ENCODE measurements at places on chromosomes 12 and 14.

DNA sequence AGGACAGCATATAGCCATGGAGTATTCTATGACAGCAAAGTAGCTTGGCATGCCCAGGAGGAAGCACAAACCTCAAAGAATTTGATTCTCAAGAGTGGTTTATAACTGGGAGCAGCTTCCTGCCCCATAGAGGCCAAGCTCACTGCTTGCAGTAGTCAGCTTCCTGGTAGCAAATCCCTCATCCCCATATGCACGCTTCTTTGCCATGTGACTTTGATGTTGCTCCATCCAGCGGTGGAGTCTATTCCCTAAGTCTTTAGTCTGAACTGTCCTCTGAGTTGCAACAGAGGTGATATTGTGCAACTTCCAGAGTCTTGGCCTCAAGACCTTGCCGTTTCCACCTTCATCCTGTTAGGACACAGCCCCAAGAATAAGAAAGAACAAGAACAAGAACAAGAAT is 996.8 kb upstream of the TMEM132C start:
- DNase-seq: no peak

GRCh38 chr12:69471667-69472385 is 1.6 kb downstream of the FRS2 start:
- DNase-seq: no peak

DNA sequence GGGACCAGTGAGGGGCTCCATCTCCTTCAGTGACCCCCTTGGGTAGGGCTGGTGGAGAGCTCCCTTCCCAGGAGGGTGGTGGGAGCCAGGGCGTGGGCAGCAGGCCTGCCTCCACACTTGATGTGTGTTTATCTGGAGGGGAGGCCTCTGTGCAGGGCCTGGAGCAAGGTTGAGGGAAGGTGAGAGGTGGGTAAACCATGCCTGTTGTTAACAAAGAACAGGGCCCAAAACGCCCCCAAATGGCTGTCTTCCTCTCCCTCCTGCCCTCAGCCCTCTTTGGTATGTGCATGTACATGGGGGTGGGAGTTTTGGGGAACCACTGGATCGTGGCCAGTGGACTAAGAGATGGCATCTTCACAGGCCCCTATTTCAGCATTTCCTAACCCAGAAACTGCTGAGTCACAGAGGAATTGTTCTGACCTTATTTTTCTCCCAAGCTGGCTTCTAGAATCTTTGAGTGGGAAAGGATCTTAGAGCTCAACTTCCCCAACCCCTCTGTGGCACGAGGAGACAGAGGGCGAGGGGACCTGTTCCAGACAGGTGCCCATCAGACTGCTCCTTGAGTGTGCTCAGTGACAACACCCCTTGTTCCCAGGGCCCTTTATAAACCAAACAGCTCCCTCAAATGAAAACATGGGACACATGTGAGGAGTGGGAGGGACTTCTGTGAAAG is 3.6 kb downstream of the SLC48A1 start:
- no peak for DNase-seq

- DNase-seq: no peak
Measured at GRCh38 chr14:101933209-101933608, 31.2 kb upstream of the DYNC1H1 start.

- no peak for DNase-seq
Measured at GRCh38 chr12:19893514-19893913, 454.2 kb downstream of the AEBP2 start.

DNA sequence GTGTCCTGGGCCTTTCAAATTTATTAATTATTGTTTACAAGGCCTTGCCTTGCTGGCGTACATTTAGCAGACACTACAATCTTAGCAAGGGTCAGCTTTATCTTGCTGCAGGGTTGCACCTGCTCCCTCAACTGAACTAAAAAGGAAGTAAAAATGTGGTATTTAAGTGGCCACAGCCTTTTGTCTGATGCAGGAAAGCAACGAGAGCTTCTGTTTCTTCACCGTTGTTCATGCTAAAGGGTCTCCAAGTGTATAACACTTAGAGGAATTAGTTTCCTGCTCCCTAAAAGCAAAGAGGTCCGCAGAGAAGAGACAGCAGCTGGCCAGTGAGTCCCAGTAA is 62.8 kb upstream of the EGLN3 start:
- no peak for DNase-seq

DNA sequence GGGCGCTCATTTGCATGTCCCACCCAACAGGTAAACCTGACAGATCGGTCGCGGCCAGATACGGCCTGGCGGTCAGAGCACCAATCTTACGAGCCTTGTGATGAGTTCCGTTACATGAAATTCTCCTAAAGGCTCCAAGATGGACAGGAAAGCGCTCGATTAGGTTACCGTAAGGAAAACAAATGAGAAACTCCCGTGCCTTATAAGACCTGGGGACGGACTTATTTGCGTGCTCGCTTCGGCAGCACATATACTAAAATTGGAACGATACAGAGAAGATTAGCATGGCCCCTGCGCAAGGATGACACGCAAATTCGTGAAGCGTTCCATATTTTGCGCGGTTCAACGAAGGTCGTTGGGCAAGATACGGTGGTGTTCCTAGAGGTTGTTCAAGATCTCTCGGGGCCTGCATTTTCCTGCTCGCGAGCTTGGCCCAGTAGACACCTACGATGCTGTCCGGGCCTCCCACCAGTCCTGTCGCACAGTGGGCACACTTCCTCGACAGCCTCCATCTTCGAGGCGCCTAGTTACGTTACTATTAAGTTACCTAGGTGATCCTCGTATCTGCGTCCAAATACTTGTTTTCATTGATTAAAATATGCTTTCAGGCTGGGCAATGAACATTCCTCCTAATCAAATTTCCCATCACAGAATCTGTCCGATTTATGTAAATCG is at the start of gene RNU6-7:
TSS of gene RNU6-7 (plus strand) at position 230 of the 675 bp plus-strand sequence.
- no peak for DNase-seq

DNA sequence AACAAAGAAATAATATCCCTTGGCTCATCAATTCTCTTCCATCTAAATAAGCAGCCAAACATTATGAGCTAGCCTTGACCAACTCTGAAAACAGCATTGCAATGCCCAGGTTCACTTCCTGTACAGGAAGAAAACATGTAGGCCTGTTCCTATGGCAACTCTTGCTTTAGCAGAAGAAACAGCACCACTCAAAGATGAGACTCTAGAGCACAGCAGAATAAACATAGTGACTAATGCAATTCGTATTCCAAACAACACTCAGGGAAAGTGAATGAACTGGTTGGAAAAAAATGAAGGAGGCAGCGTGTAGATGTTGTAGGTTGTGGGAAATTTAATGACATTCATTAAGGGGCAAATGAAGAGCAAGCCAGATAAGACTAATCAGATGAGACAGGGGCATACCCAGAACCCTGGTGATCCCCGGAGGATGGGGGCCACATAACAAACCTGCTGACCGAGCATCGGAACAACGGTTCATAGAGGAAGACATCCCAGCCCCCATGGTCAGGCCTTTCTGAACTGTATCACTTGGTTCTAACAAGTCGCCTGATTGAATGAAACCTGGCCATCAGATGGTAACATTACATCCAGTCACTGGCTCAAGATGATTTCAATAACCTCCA is 9.0 kb downstream of the ARHGDIB start:
- DNase-seq: no peak

DNA sequence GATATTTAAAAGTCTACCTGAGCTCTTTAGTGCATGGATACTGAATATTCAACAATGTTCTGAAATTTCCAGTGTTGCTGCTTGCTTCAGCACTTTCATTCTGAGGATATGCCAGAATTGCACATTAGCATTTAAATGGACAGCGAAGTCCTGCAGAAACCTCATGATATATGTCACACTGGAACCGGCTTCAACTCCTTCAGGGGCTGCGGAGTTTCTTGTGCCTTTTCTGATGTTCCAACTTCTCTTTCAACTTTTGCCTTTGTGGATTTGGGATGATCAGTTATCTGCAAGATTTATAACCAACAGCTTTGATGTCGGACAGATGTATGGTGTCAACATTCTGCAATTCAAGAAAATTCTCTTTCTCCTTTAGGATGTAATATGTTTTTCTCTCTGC is 142.5 kb upstream of the LMNTD1 start:
- DNase-seq: no peak

GRCh38 chr14:99425272-99425681 is 55.4 kb downstream of the SETD3 start:
- no peak for DNase-seq

GRCh38 chr12:51752234-51752889 is 96.2 kb downstream of the FIGNL2 start:
- peak; percentile 31 for DNase-seq

DNA sequence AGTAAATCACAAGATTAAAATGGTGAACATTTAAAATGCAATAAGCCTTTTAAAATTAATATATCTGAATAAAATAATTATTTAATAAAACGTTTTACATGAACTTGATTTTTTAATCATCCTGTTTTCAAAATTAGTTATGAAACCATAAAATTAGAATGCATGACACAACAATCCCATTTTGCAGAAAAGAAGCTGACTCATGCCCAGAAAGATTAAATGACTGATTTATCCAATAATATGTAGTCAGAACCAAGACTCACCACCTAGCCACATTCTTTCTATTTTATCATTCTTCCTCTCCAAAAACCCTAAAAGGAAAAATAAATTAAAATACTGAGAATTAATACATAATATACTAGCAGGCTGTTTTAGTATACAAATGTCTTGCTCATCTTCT is 83.0 kb upstream of the LGR5 start:
- no peak for DNase-seq

GRCh38 chr12:482061-482460 is 22.3 kb downstream of the B4GALNT3 start:
- no peak for DNase-seq

DNA sequence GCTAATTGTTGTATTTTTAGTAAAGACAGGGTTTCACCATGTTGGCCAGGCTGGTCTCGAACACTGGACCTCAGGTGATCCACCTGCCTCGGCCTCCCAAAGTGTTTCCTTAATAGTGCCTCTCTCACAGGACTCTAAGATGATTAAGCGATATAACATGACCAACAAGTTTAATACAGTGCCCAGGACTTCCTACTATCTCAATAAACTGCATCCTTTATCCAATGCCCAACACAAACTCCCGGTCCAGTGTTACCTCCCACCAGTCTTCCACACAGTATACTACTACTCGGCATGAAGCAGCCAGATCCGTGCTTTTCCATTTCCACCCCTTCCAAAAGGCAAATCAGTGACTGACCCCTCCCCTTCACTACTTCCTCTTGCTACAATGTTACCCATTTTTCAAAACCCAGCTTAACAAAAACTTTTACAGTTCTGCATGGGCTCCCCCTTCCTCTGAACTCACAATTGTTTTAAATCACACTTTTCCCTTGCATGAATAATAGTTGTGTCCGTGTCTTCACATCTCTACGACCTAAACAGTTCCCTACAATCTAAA is 900 bp downstream of the NOP2 start:
- DNase-seq: no peak

DNA sequence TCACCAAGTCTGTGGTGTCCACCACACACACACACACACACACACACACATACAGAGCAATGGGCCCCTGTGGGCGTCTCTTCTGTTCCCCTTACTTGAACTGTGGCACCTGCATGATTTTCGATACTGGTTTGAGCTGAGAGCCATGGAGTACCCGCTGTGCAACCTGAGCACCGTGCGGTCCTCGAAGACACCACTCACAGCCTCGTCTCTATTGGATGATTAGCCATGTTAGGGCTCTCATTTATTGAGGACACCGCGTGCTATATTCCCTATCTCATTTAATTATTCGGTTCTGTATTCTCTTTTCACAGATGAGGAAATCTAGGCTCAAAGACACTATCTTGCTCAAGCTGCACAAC is 623 bp upstream of the C14orf132 start:
- no peak for DNase-seq

- no peak for DNase-seq
Measured at GRCh38 chr14:33692762-33693161, 258.1 kb downstream of the EGLN3 start.

DNA sequence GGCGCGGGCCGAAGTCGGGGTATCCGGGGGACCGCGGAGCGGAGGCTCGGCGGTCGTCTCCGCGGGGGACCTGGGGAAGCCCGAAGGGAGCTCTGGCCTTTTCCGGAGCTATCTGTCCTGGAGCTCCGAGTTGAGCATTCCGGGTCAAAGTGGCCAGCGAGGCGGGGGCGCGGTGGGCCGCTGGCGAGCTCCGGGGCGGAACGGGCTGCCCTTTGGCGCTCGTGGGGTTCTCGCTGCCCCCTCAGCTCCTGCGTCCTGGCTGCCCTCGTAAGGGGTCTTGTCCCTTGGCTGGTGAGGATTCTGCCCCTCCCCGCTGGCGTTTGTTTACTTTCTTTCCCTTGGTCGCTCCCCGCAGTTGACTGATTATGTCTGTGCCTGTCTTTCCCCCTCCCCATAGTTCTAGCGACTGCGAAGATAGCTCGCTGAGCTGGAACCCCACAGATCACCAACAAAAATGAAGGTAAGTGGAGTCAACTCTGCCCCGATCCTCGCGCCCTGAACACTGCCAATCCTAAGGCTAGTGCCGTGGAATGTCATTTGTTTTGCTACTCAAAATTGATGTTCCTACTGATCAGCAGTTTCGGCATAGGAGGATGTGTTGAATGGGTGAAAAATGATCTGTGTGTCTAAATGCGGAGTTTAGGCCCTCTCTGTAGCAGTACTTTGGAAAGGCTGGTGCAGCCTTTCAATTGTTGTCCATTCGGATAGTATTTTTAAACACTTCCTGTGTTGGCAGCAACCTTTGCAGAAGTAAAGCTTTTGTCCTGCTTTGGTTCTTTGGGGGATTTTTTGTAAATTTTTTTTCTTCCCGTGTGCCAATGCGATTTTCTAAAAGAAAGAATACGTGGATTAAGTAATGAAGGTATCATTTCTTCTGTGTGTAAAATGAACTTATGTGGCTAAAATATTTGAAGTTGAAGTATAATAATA is 1.3 kb downstream of the ARID4A start:
- no peak for DNase-seq

DNA sequence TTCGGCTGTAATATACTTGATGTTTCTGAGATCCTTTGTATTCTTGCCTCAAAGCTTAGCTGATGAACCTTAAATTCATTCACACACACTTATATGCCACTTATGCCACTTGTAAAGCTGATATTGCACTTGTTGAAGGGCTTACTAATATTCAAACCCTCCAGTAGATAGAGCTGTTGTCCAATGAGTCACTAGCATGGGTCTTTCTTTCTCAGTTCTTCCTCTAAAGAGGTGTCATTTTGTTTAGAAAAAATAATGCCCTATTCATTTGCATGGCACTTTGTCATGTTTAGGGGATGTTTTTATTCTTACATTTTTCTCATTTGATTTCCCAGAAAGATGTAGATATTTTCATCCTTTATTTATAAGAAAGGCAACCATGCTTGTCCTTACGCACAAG is 56.4 kb downstream of the MON2 start:
- DNase-seq: no peak

DNA sequence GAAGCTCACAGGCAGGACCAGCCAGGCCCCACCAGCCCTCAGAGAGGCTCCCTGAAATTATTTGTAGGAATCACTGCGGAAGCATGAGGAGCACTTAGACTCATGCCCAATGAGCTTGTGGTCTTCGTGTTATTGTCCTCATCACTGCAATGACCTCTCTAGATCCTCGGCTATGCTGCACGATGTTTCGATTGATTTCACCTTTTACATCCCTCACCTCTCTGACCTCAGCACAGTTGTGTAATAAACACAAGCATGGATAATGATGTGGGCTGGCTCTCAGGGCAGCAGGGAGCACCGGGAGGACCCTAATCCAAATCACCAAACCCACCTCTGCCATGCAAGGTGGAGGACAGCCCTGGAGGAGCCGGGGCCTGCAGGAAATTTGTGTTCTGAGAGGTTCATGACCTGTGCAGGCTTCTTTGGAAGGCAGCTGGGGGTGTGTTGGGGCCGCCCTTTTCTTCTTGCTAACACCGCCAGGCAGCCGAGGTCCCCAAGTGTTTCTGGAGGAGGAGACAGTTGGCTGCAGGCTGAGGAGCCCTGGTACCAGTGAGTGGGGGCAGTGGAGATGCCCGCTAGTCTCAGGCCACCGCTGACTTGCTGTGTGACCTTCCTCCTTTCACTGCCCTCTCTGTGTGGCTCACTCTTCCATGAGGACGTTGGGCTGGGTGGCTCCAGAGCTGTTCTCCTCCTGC is 29.5 kb upstream of the EML1 start:
- no peak for DNase-seq
